ENCODE measurements at places on chromosomes 2 and 18.
A peak's percentile ranks its signal among the peaks of the same experiment; 100 is the strongest.

DNA sequence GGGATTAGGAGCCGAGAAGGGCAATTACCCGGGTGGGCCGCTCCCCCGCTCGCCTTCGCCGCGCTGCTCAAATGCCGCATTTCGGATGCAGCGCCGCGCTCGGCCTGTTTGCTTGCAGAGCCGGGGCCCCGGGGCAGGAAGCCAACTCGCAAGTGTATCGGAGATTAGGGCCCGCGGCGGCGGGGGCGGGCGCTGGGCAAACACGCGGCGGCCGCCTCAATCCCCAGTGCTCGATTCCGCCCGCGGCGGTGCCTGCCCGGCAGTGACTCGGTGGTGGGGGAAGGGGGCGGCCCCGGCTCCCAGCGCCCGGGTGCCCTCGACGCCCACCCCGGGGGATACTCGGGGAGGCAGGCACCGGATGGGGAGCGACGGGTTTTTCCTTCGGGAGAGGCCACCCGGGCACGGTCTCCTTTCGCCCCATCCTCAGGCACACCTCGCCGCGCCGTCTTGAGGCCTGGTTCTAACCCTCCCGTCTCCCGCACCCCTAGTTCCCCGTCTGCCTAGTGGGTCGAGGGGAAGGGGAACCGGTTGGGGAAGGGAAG is 26.6 kb upstream of the NOTO start:
- peak; percentile 3 for DNase-seq

GRCh38 chr2:128362889-128363228 is 44.2 kb upstream of the HS6ST1 start:
- DNase-seq = no peak

GRCh38 chr2:152792974-152793373 is 74.6 kb downstream of the ARL6IP6 start:
- no peak for DNase-seq

- DNase-seq = no peak
Measured at GRCh38 chr2:216648105-216648504, 14.9 kb downstream of the IGFBP2 start.

- DNase-seq = no peak
Measured at GRCh38 chr18:23460285-23461273, 7.5 kb downstream of the RIOK3 start.

GRCh38 chr2:105576440-105577241 is 168.1 kb upstream of the NCK2 start:
- peak; percentile 26 for DNase-seq

- no peak for DNase-seq
Measured at GRCh38 chr2:227020416-227020815, 143.6 kb downstream of the COL4A4 start.

DNA sequence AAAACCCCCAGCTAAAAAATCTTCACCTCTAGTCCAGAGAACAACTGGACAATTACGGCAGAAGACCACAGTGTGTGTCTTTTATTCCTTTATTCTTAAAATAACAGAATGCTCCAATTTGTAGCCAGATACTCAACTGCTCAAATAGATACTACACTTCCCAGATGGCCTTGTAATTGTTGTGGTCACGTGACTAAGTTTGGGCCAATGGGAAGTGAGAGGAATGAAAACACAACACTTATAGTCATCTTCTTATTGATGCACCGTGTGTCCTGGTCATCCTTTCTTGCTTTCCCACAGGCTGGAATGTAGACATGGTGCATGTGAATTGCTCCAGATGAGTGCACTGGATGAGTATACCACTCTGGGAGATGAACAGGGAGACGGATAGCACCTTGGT is 145.1 kb downstream of the CDC42EP3 start:
- no peak for DNase-seq

GRCh38 chr2:142082368-142082767 is 48.4 kb downstream of the LRP1B start:
- no peak for DNase-seq

DNA sequence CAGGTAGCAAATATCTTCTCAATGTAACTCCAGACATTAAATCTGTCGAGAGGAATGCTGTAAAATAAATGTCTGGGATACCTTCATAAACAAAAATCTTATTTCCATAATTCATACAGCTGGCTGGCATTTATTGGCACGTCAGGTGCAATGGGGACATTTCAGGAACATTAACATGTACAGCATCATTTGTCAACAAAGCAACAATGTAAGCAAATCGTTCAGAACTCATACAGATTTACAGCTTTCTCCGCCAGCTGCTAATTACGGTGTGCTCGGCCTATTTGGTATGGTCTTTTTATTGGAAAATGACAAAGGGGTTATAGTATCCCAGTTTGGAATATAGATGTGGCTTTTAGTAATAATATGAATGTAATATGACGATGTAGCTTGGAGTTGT is 464.9 kb downstream of the ARHGAP15 start:
- no peak for DNase-seq

DNA sequence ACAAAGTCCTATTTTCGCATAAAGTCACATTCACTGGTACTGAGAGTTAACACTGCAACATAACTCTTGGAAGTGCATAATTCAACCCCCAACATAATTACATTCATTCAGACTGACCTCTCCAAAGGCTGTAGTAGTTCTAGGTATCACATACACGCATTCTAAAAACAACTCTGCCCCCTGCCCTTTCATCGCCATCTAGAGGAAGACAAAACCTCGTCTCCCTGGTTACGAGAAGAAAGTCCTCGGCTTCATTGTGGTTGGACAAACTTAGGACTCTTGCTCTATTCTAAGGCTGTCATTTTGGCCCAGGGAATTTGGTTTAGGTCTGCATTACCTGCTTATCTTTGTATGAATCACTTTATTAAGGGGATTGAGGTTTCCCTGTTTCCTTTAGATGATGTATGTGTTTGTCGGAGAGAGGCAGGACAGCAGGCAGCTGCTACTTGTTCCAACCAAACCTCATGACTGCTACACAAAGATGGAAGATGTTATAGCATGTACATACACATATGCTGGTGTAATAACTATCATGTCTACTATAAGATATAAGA is 215.4 kb upstream of the NRXN1 start:
- DNase-seq = no peak

- no peak for DNase-seq
Measured at GRCh38 chr2:154133823-154134222, 262.1 kb downstream of the GALNT13 start.

DNA sequence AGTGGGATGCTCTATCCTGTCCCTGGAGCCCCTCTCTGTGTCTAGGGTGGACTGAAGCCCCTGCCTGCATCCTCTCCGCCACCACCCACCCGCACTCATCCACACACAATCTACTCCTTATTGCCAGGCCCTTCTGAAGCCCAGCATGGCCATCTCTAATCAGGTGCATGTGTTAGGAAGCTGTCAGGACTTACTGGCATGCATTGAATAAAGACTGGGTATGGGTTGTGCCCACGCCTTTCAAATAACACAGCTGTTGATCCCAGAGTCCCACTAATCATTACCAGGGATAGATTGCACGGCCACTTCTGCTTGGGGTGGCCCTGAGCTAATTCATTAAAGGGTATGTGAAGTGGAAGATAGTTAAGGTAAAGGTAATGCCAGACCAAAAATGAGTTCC is 88.4 kb downstream of the CABLES1 start:
- no peak for DNase-seq

DNA sequence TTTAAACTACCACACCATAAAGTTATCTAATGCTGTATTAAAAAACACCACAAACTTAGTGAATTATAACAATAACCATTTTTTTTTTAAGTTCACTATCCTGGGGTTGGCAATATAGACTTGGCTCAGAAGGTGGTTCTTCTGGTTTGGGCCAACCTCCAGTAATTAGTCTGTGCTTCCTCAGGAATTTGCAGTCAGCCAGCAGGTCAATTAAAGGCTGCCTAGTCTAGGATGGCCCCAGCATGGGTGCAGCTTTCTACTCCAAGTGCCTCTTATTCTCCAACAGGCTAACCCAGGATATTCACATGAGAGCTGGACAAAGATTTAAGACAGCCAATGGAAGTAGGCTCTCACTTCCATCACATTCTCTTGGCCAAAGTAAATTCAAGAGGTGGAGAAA is 379.1 kb upstream of the FIGN start:
- no peak for DNase-seq

DNA sequence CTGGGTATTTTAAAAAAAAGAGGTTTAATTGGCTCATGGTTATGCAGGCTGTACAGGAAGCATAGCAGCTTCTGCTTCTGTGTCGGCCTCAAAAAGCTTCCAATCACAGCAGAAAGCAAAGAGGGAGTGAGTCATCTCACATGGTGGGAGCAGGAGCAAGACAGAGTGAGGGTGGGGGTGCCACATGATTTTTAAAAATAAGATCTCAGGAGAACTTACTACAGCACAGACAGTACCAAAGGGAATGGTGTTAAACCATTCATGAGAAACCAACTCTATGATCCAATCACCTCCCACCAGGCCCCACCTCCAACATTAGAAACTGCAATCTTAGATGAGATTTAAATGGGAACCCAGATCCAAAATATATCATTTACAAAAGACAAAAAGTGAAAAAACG is 14.6 kb downstream of the ZNF519 start:
- DNase-seq = no peak

GRCh38 chr18:56487801-56488200 is 150.6 kb downstream of the TXNL1 start:
- DNase-seq = no peak

DNA sequence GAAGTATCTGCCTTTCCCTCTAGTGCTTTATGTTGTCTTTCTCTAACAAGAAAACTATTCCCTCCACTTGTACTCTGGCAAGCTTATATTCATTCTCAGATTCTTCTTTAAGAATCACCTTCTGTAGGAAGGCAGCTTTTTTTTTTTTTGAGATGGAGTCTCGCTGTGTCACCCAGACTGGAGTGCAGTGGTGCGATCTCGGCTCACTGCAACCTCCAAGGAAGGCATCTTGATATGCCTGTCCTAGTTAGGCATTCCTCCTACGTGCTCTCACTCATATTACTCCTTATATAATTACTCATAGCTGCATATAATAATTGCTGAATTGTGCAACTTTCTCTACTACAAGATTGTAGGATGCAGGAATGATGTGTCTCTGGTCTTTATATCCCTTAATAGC is 15.8 kb downstream of the NDUFS1 start:
- DNase-seq = no peak

DNA sequence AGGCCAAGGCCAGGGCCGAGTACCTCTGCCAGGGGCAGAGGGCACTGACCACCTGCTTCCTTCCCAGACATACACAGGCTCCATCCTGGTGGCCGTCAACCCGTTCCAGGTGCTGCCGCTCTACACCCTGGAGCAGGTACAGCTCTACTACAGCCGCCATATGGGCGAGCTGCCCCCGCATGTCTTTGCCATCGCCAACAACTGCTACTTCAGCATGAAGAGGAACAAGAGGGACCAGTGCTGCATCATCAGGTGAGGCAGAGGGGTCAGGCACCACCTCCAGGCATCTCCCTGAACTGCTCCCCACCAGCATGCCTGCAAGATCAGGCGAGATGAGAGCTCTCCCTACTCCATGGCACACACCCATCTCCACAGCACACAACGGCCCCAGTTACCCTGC is 31.1 kb downstream of the MYO7B start:
- no peak for DNase-seq
